ENCODE measurements at places on chromosomes 1 and 21. TPM values are rescaled to one million over a fixed set of nuclear protein-coding genes. Genes with fewer than 3 reads are reported as not detected.

GRCh38 chr1:171372418-171373084 lies 58.6 kb downstream of the FMO4 start:
- no peak overlapping the region for H3K27ac ChIP-seq
- 0 out of 2 replicates have a peak, but pooled peaks cover 5% of the 10 kb centered on the region for H3K4me1 ChIP-seq
- H3K36me3 ChIP-seq = no peaks in the 10 kb centered on the region
- DNase-seq = no peak
- H3K27me3 ChIP-seq = no peaks in the 10 kb centered on the region

GRCh38 chr1:180497826-180498225 lies 4.6 kb downstream of the ACBD6 start:
- H3K4me1 ChIP-seq = peaks cover 8% of the 10 kb centered on the region
- H3K27ac ChIP-seq = no peak overlapping the region

DNA sequence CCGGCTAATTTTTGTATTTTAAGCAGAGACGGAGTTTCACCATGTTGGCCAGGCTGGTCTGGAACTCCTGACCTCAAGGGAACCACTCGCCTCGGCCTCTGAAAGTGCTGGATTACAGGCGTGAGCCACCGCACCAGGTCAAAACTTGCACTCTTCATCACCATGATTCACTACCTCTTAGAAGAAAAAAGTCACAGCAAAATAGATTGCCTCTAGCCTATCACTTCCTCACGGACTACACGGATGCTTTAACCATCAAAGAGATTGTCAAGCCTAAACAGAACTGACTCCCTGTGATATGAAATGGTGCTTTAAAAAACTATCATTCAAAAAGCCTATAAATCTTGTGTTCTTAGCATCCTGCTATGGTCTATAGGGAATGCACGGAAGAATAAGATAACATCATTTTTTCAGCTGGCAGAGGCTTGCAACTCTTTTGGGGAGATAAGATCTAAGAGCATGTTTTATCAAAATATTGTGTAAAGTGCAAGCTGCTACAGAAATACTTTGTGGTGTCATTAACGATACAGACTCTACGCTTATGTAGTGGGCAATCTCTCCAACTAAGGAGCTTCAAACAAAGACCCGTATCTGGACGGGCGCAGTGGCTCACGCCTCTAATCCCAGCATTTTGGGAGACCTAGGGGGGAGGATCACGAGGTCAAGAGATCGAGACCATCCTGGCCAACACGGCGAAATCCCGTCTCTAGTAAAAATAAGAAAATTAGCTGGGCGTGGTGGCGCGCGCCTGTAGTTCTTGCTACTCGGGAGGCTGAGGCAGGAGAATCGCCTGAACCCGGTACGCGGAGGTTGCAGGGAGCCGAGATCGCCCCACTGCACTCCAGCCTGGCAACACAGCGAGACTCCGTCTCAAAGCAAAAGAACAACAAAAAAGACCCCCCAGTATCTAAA lies 966 bp downstream of the TFB2M start:
- H3K27me3 ChIP-seq = no peaks in the 10 kb centered on the region
- peaks cover 13% of the 10 kb centered on the region for H3K4me1 ChIP-seq
- H3K4me3 ChIP-seq = peak overlapping the region; percentile 95
- no peak for DNase-seq
- peaks cover 5% of the 10 kb centered on the region for H3K36me3 ChIP-seq

- H3K4me3 ChIP-seq = no peak overlapping the region
- peaks cover 3% of the 10 kb centered on the region for H3K4me1 ChIP-seq
- DNase-seq = peak; percentile 74
- H3K27me3 ChIP-seq = no peaks in the 10 kb centered on the region
- H3K27ac ChIP-seq = no peak overlapping the region
Observed at GRCh38 chr1:34500451-34500850, 254.4 kb upstream of the GJB5 start.

- H3K4me1 ChIP-seq = peaks cover 10% of the 10 kb centered on the region
- H3K27me3 ChIP-seq = no peaks in the 10 kb centered on the region
- H3K36me3 ChIP-seq = no peaks in the 10 kb centered on the region
- no peak overlapping the region for H3K4me3 ChIP-seq
Observed at GRCh38 chr1:171290621-171291020, 23.4 kb upstream of the FMO4 start.

DNA sequence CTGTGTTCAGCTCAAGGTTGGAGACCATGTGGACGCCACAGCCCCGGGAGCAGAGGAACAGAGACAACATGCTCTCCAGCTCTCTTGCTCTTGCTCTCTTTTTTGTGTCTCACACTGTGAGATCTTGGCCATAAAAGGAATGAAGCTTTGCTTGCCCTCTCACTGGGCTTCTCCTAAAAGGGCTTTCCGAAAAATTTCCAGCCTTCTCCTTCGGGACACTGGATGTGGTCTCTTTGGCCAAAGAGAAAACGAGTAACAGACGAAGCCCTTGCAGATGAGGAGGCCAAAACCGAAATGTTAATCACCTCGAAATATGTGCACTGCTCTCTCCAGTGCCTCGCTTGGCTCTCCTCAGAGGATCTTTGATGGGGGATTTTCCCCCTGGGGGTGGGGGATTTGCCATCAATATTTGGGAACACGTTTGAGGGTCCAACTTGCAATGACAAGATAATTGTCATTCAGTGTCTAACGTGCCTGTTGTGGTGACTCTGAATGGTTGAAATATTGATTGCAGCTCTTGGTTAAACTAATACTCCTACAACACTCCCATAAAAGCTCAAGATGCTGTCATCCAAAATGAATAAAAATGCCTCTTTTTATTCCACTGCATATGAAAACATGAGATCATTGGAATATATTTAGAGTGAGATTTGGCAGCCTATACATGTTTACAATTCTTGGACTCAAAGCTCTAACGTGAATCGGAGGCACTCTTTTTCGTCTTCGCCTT lies 68.6 kb upstream of the ANGPTL1 start:
- no peaks in the 10 kb centered on the region for H3K4me1 ChIP-seq
- H3K4me3 ChIP-seq = no peak overlapping the region
- no peaks in the 10 kb centered on the region for H3K27me3 ChIP-seq
- no peak for DNase-seq
- no peaks in the 10 kb centered on the region for H3K36me3 ChIP-seq

GRCh38 chr1:24659993-24660665 lies 17.0 kb downstream of the SRRM1 start:
- no peak overlapping the region for H3K4me3 ChIP-seq
- H3K4me1 ChIP-seq = no peaks in the 10 kb centered on the region
- no peaks in the 10 kb centered on the region for H3K27me3 ChIP-seq
- no peak overlapping the region for H3K27ac ChIP-seq
- no peak for DNase-seq
- H3K36me3 ChIP-seq = peaks cover 94% of the 10 kb centered on the region

- no peaks in the 10 kb centered on the region for H3K27me3 ChIP-seq
- H3K4me3 ChIP-seq = no peak overlapping the region
- peak; percentile 56 for DNase-seq
- H3K4me1 ChIP-seq = peaks cover 13% of the 10 kb centered on the region
- H3K36me3 ChIP-seq = no peaks in the 10 kb centered on the region
Observed at GRCh38 chr1:56291374-56291919, 287.9 kb downstream of the PLPP3 start.

DNA sequence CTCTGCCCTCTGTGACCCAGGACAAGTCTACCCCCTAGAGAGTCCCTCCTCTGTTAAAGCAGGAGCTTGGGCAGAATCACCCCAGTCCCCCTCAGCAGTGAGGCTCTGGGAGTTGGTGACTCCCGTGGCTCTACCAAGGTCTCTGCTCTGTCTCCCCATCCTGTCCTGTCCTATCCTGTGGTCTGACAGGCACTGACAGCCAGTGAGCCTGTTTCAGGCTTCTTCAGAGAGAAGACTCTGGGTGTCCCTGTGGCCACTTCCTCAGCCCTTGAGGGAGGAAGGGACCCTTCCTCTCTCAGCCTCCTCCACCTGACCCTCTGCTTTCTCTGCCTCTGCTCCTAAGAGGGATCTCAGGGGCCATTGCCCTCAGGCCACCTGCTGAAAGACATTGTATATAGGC lies 148.7 kb downstream of the FCRL5 start:
- no peaks in the 10 kb centered on the region for H3K4me1 ChIP-seq
- no peak overlapping the region for H3K27ac ChIP-seq
- H3K27me3 ChIP-seq = no peaks in the 10 kb centered on the region
- H3K36me3 ChIP-seq = no peaks in the 10 kb centered on the region
- H3K4me3 ChIP-seq = no peak overlapping the region

GRCh38 chr1:7680207-7680954 lies 90.7 kb upstream of the VAMP3 start:
- peak; percentile 68 for DNase-seq
- H3K4me1 ChIP-seq = no peaks in the 10 kb centered on the region
- H3K4me3 ChIP-seq = peak overlapping the region; percentile 66
- H3K27ac ChIP-seq = no peak overlapping the region
- peaks cover 25% of the 10 kb centered on the region for H3K27me3 ChIP-seq

- no peak overlapping the region for H3K27ac ChIP-seq
- H3K36me3 ChIP-seq = no peaks in the 10 kb centered on the region
- no peak for DNase-seq
- H3K27me3 ChIP-seq = no peaks in the 10 kb centered on the region
Observed at GRCh38 chr1:202320081-202320405, 21.7 kb downstream of the UBE2T start.

DNA sequence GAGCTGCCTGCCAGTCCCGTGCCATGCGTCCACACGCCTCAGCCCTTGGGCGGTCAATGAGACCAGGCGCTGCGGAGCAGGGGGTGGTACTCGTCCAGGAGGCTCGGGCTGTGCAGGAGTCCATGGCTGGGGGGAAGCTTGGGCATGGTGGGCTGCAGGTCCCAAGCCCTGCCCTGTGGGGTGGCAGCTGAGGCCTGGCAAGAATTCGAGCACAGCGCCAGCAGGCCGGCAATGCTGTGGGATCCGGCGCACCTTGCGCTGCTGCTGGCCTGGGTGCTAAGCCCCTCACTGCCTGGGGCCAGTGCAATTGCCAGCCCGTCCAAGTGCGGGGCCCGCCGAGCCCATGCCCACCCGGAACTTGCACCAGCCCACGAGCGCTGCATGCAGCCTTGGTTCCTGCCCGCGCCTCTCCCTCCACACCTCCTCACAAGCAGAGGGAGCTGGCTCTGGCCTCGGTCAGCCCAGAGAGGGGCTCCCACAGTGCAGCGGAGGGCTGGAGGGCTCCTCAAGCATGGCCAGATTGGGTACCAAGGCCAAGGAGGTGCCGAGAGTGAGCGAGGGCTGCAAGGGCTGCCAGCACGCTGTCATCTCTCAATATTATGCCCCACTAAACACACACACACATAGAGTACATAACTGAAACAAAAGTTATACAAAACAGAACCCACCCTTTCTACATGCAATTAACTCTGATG lies 307.7 kb downstream of the LMO4 start:
- H3K36me3 ChIP-seq = no peaks in the 10 kb centered on the region
- H3K4me3 ChIP-seq = no peak overlapping the region

GRCh38 chr1:85580872-85581801 lies 576 bp downstream of the CCN1 start:
- peak; percentile 68 for DNase-seq
- peak overlapping the region; percentile 81 for H3K4me3 ChIP-seq
- H3K27me3 ChIP-seq = peaks cover 29% of the 10 kb centered on the region
- H3K27ac ChIP-seq = peak overlapping the region; percentile 76
- H3K4me1 ChIP-seq = peaks cover 47% of the 10 kb centered on the region

DNA sequence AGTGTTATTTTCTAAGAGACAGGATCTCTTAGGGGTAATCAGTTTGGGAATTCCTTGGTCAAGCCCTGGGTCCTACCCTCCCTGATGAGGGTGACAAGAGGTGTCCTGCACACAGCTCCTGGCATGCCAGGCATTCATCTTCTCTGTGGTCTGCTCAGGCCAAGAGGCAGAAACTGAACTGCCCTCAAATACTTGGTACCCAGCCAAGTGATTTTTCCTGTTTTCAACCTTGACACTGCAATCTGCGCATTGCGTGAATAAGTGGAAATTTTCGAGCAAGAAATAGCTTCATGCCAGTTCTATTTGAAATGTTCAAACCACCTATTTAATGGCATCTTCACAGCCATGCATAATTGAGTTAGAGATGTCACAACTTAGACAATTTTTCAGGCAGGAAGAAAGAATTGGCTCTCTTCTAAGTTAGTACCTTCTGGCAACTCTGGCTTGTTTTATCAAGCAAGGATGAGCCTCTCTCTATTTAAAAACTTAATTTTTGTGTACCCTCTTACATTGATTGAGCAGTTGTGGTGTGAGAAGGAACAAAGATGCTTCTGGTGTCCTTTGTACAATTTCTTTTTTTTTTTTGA lies 27.0 kb downstream of the DNM3 start:
- peaks cover 18% of the 10 kb centered on the region for H3K4me1 ChIP-seq
- H3K27ac ChIP-seq = no peak overlapping the region
- H3K27me3 ChIP-seq = no peaks in the 10 kb centered on the region
- no peak for DNase-seq
- H3K4me3 ChIP-seq = no peak overlapping the region
- no peaks in the 10 kb centered on the region for H3K36me3 ChIP-seq

DNA sequence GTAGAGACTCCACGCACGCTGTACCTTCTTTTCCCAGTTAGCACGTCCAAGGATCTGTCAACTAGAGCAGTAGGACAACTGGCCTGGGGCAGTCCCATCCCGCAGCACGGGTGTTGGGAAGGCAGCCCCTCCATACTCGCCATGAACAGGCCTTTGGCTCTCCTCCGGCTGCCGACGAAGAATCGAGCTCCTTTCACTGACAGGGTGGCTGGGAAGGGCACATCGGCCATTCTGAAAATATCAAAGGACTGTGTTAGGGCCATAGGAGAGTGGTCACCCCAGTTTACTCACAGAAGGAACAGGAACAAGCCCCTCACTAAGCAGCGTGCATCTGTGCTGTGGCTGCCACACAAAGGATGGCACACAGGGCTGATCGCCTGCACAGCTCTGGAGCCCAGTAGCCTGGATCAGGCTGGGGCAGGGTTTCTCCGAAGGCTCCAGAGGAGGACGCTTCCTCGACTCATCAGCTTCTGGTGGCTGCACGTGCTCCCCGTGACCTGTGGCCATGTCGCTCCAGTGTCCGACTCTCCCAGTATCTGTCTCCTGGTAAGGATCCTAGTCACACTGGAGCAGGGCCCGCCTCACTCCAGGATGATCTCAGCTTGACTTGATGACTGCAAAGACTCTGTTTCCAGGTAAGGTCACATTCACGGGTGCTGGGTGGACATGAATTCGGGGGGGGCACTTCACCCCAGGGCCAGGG lies 8.9 kb downstream of the KRTAP10-1 start:
- no peak overlapping the region for H3K27ac ChIP-seq
- H3K36me3 ChIP-seq = no peaks in the 10 kb centered on the region
- no peaks in the 10 kb centered on the region for H3K4me1 ChIP-seq
- H3K4me3 ChIP-seq = no peak overlapping the region
- no peaks in the 10 kb centered on the region for H3K27me3 ChIP-seq

- no peak for DNase-seq
- H3K4me1 ChIP-seq = no peaks in the 10 kb centered on the region
- H3K36me3 ChIP-seq = no peaks in the 10 kb centered on the region
Observed at GRCh38 chr1:154759793-154760192, 110.3 kb downstream of the KCNN3 start.

- peaks cover 30% of the 10 kb centered on the region for H3K4me1 ChIP-seq
- H3K27me3 ChIP-seq = no peaks in the 10 kb centered on the region
- 0 out of 2 replicates have a peak, but pooled peaks cover 4% of the 10 kb centered on the region for H3K36me3 ChIP-seq
- no peak for DNase-seq
Observed at GRCh38 chr21:26087223-26087918, 83.2 kb downstream of the APP start.

Gene ANGPTL1
- not detected for total RNA-seq

Gene PLCH2
- total RNA-seq = 0.31 TPM

Gene AQP10
- not detected for total RNA-seq

Gene MAST2
- 20.7 TPM for total RNA-seq

Gene SPTA1
- total RNA-seq = not detected

Data from GM23338 (cell line).